Stimulated activated CD8-positive, alpha-beta memory T cell treated with anti-CD3 and anti-CD28 coated beads, Interleukin-4, amount 100 ng/mL, for 1 hour (primary cell): ENCODE measurements at places on chromosomes 2 and 18.

GRCh38 chr18:62538881-62539280 is 16.1 kb downstream of the ZCCHC2 start:
- DNase-seq: no peak

DNA sequence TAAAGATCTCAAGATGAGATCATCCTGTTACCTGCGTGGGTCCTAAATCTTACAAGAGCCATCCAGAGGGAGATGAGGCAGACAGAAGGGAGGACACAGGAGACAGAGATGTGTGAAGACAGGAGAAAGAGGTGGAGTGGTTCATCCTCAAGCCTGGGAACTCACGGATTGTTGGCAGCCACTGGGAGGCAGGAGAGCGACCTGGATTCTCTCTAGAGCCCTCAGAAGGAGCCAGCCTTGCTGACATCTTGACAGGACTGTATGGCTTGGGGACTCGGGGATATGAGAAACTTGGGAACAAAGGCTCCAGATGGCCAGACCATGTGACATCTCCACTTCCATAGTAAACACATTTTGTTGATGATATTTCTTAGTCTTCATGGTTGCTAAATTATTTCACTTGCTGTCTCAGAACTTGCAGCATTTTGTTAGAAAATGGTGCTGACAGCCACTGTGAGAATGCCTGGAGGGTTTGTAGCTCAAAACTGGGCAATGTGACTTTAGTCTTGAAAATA is 57.8 kb upstream of the MC2R start:
- no peak for DNase-seq

GRCh38 chr2:14234911-14235310 is 397.6 kb upstream of the LRATD1 start:
- DNase-seq: no peak

DNA sequence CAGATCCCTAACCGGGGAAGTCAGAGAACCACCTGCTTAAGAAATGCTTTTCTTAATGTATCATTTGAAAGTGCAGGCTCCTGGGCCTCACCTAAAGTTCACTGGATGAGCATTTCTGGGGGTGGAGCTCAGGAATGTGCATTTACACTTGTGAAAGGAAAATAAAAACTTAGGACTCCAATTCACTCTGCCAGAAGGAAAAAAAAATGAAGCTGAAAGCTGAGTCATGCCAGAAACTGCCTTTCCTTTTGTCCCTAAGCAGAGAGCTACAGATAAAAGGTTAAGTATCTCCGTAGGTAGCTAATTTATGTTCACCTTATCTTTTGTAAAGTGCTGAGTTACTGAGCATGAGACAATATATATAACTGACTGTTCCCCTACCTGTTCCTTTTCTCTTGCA is 229.5 kb upstream of the MEX3C start:
- no peak for DNase-seq

DNA sequence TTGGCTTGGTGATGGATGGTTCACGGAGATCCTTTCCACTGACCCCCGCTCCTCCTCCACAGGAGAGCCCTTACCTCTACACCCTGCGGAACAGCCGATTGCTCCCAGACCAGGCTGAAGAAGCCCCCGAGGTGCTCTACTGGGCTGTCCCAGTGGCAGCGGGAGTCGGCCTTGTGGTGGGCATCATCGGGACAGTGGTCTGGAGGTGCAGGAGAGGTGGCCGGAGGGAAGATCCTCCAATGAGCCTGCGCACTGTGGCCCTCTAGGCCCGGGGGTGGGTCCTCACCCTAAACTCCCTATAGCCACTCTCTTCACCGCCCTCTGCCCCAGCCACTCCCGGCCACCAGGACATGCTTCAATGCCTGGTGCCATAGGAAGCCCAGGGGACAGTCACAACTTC is 108.8 kb upstream of the PPP1CB start:
- DNase-seq: no peak

DNA sequence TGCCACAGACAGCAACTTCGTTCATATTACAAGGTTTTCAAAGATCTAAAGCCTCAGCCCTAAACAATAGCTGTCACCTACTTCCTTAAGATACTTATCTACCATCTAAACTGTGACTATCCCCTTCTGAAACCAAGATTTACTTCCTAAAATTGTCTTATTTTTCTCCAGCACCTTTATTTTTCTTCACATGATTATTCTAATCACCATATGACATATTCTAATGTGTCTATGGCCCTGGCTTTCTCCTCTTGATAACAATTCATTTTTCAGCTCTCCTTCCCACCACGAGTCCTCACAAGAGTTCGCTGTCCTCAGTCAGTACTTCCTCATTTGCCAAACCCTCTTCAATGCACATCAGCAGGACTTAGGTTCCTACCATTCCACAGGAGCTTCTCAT is 53.9 kb downstream of the RTTN start:
- DNase-seq: no peak

DNA sequence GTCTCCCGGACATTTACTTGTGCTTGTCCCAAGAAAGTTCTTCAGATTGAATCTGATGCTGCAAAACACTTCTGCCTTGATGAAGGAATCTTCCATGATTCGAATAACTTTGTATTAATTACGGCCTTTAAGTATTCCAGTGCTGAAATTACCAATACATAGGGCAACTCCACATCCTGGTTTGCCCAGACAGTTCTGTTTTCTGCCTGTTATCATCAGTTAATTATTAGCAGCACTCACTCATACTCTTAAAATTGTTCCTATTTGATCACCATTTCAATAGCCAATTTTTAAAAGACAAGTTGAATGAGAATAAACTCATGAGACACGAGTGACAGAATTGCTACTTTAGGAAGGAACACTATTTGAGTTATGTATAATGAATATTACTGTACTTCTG is 620.7 kb upstream of the ZEB2 start:
- no peak for DNase-seq

GRCh38 chr2:19358242-19359020 is at the start of gene OSR1:
OSR1 (minus strand) TSS chr2:19358623; CDS start chr2:19353805, 4,818 bp downstream.
- DNase-seq: no peak

DNA sequence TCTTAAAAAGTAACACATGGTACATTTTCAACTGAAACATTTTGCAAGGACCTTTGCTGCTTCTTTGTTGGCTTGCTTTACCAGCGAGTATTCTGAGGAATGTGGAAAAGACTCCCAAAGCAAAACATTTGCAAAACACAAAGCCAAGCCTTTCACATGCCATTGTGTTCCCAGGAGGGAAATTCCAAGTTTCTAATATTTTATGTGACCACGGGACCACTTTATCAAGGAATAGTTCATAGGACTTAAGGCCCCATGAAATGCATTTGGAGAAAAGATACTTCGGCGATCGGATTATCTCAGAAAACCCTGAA is 26.2 kb downstream of the CYP27C1 start:
- no peak for DNase-seq

- DNase-seq: no peak
Measured at GRCh38 chr2:224039770-224040440, 819 bp upstream of the SERPINE2 start.

- no peak for DNase-seq
Measured at GRCh38 chr2:212935752-212936151, 215.7 kb downstream of the IKZF2 start.

DNA sequence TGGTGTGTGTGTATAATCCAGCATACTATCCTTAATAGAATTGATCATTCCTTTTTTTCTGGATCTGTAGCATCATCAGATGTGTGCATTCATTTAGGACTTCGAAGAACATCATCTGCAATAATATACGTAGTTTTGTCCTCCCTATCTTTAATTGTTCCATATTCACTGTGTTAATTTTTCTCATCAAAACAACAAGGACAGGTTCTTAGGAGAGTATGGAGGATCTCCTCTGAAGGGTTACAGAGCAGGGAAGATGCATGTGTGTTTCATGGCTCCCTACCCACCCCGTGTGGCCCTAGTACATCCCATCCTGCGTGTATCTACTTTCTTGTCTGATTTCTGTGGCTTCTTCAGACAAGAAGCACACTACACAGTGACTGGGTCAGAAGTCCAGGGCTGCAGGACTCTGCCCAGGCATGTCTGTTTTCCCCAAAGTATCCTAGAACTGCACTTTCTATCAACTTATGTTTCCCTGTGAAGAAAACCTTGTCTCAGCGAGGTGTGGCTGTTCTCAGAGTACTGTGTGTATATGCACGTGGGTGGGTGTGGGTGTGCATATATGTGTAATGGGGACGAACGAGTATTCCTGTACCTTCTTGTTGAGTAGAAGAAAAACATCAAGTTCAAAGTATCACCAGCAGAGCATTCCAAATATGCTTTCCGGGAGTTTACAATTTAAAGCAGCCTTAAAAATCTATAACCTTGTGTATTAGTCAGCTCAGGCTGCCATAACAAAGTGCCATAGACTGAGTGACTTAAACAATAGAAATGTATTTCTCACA is 220.4 kb upstream of the FOSL2 start:
- DNase-seq: no peak

- no peak for DNase-seq
Measured at GRCh38 chr18:5582849-5583681, 39.3 kb upstream of the EPB41L3 start.

DNA sequence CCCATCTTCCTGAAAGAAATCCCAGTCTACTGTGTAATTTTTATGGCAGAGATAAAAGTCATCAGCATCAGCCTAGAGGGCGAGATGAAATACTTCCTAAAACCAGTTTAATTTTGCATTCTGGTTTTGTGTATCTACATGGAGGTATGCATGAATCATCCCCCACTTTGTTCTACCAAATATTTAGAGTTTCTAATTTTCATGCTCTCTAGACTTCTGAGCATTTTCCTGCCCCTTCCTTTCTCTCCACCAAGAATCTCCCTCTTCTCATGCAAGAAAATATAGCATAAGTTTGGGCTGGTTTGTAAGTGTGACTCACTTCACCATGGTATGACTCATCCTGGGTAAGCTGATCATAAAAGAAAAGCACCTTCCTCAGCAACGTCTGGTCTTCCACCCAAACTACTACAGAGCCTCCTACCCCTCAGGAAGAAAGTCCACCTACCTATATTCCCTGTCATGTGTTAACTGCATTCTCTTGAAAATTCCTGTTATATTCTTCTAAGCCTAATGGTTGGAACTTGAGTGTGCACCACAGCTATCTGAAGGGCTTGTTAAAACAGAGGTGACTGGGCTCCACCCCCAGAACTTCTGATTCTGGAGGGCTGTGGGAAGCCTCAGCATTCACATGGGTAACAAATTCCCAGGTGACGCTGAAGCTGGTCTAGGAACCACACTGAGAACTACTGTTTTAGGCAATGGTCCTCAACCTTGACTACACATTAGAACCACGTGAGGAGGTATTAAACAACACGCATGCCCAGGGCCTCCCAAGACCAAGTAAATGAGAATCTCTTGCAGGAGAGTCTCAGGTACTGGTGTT is 37.4 kb upstream of the RAPGEF4 start:
- DNase-seq: no peak

GRCh38 chr2:160408173-160408958 is 85.2 kb downstream of the RBMS1 start:
- no peak for DNase-seq

DNA sequence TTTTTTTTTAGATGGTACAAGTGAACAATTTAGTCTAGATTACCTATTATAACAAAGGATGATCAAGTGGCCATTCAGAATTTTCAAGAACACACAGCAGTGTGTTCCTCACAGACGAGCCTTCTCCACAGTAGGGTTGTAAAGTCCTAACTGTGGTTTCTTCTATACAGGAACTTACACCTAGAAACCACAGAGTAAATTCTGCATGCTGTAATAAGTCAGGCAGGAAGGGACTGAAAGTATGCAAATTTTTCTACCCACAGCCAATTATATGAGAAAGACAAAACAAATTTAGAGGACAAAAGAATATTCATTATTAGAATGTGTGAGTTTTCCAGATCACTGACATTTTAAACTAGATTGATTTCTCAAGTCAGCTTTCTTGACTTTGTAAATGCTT is 99.5 kb downstream of the RBMS1 start:
- no peak for DNase-seq

- peak; percentile 42 for DNase-seq
Measured at GRCh38 chr2:225002039-225002655, 40.1 kb downstream of the DOCK10 start.

GRCh38 chr2:11444737-11445136 is 21.2 kb downstream of the E2F6 start:
- DNase-seq: no peak

DNA sequence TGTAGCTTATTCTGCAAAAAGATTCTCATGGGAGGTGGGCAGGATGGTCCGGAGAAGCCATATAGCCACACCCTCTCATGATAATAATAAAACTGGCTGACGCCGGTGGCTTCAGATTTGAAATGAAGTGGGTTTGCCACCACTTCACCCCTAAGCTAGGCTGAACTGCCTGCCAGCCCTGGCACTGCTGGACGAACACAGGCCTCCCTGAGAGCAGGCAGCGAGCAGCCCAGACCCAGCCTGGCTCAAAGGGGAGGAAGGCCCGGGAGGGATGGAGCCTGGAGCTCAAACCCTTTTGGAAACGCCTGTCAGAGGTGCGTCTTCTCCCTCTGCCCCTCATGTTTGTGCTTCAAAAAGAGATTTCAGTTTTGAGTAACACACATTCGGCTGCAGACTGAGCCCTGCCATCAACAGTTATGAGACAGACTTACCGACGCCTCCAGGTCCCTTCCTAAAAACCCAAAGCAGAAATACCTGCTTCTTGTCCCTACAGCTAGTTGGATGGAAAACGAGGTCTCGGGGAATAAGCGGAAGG is 71.1 kb upstream of the HPCAL1 start:
- no peak for DNase-seq

DNA sequence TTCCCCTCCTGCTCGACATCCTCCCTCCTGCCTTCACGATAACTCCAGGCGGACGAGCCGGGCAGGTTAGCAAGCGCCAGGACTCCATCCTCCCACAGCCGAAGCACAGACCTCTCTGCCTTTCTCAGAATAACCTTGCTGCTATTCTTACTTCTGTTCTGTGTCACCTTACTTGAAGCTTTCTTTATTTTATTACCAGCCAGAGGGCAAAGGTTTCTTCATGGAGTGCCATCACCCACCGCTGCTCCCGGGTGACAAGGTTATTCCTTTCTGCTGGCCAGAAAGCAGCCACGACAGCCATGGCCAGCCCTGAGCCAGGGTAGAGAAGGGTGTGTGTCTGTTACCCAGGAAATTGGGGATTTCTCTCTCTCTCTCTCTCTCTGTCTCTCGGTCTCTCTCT is 227.1 kb downstream of the ANAPC1 start:
- DNase-seq: no peak

DNA sequence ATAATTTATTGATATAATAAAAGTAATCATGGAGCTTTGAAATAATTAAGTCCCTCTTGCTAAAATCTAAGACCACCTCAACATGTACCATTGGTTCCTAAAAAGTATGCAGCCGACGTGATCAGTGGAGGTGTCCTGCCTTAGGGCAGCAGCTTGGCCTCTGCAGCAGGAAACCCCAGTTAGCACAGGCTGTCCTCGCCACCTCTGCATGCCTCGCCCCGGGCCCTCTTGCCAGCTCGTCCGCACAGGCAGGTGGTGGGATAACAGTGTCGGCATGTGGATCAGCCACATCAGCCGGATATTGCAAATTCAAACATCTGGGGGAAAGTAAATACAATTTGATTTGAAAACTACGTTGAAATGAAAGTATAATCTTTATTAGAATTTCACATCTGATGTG is 22.9 kb downstream of the COA5 start:
- no peak for DNase-seq

GRCh38 chr18:56307354-56308170 is 330.8 kb downstream of the TXNL1 start:
- DNase-seq: no peak
